MM.1S (cell line): ENCODE measurements at places on chromosomes 2 and 18.
A peak's percentile ranks its signal among the peaks of the same experiment; 100 is the strongest.

GRCh38 chr2:201926067-201926466 is 107.6 kb upstream of the FZD7 start:
- H3K4me1 ChIP-seq = peaks cover 6% of the 10 kb centered on the region; the same call in 1 of the 2 replicates
- H3K27ac ChIP-seq = no peak overlapping the region
- no peaks in the 10 kb centered on the region for H3K36me3 ChIP-seq
- DNase-seq = no peak

DNA sequence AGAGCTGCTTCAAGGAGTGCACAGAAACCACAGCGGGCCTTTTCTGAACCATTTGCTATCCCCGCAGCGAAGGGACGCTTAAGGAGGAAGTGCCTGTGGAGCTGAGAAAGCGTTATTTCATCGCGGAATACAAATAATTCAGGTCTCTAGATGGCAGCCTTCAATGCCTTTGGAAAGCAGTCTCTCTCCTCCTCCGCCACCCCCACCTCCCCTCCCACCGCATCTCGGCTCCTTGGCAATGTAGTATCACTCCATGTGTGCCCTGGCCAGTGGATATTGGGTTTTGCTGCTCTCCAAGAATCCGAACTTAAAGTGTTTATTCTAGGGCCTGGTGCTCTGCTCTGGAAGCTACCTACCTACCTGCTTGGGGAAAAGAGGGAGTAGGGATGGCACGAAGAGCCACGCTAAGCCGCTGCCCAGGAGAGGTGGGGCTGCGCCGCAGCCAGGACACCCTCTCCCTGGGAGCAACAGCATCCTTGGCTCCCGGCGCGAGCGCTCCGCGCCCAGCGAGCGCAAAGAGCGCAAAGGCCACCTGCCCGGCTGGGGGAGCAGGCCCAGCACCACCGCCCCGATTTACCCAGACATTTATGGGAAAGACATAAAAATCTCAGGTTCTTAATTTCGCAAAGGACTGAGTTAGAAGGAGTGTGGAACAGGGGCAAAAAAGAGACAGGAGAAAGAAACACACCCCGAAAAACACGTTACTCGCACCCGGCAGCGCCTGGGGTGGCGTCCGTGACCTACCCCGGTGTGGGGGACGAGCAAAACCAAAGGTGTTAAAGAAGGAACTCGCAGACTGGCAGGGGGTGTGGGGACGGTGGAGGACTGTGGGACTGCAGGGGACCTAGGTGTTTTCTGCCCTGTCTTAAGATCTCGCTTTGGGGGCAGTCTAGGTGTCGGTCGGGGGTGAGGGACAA is 1.0 kb downstream of the SPHKAP start:
- H3K36me3 ChIP-seq = no peaks in the 10 kb centered on the region
- H3K4me1 ChIP-seq = no peaks in the 10 kb centered on the region
- no peak for DNase-seq
- H3K27me3 ChIP-seq = no peaks in the 10 kb centered on the region

GRCh38 chr2:221911890-221912289 is 339.8 kb upstream of the EPHA4 start:
- no peak overlapping the region for H3K4me3 ChIP-seq
- H3K27ac ChIP-seq = no peak overlapping the region
- no peaks in the 10 kb centered on the region for H3K36me3 ChIP-seq

GRCh38 chr2:215880970-215881369 is 132.4 kb downstream of the MREG start:
- H3K27ac ChIP-seq = 0 out of 2 replicates have a peak overlapping the region, but pooled peaks have one; percentile 14
- H3K36me3 ChIP-seq = no peaks in the 10 kb centered on the region
- H3K27me3 ChIP-seq = no peaks in the 10 kb centered on the region
- H3K4me3 ChIP-seq = no peak overlapping the region
- peak; percentile 50 for DNase-seq
- peaks cover 29% of the 10 kb centered on the region for H3K4me1 ChIP-seq

GRCh38 chr18:63402246-63403162 is 19.8 kb downstream of the VPS4B start:
- peaks cover 9% of the 10 kb centered on the region; the same call in 1 of the 2 replicates for H3K36me3 ChIP-seq
- no peak for DNase-seq
- H3K27ac ChIP-seq = no peak overlapping the region
- no peaks in the 10 kb centered on the region for H3K4me1 ChIP-seq
- no peaks in the 10 kb centered on the region for H3K27me3 ChIP-seq
- no peak overlapping the region for H3K4me3 ChIP-seq

DNA sequence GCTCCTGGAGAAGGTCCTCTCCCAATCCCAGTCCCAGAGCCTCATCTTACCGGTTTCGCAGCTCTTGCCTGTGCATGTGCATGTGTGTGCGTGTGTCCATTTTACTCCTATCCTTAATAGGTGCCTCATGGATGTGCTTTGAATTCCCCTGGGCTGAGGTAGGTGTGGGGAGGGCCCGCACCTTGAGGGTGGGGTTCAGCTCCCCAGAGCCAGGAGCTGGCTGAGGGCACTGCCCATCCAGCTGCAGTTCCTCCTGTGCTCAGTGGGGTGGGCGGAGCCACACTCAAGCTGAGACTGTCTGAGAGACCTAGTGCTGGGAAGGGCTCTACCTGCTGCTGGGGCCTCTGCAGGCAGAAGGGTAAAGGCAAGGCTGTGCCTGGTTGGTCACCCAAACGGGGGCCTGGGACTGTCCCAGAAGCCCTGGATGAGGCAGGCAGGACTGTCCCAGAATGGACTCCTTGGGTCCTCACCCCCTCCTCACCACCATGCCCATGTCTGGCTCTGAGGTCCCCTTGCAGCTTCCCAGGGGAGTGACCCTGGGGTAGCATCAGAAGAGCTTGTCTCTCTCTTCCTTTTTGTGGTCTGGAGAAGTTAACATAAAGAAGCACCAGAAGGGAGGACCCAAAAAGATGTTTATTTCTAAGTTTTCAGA is 8.9 kb downstream of the GDF7 start:
- peak; percentile 86 for DNase-seq
- H3K36me3 ChIP-seq = no peaks in the 10 kb centered on the region
- H3K27me3 ChIP-seq = no peaks in the 10 kb centered on the region
- H3K4me1 ChIP-seq = peaks cover 53% of the 10 kb centered on the region
- H3K27ac ChIP-seq = peak overlapping the region; percentile 93
- H3K4me3 ChIP-seq = no peak overlapping the region

DNA sequence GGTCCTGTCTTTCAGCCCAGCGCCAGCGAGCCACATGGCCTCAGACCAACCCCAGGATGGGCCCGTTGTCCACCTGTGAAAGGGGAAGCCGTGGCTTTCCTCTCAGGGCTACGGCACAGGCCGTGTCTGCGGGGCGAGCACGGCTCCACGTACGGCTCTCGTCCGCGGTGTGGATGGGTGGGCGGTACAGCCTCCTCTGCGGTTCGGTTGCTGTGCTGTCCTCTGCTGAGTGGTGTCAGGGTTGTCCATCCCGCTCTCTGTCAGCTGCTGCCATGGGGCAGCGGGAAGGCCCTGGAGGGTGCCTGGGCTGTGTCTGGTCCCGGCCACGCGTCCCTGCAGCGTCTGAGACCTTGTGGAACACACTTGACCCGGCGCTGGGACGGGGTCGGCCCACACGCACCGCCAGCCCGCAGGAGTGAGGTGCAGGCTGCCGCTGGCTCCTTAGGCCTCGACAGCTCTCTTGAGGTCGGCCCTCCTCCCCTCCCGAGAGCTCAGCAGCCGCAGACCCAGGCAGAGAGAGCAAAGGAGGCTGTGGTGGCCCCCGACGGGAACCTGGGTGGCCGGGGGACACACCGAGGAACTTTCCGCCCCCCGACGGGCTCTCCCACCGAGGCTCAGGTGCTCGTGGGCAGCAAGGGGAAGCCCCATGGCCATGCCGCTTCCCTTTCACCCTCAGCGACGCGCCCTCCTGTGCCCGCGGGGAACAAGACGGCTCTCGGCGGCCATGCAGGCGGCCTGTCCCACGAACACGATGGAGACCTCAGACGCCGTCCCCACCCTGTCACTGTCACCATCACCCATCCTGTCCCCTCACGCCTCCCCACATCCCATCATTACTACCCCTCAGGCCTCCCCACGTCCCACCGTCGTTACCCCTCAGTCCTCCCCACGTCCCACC is 128.7 kb downstream of the NFATC1 start:
- no peak overlapping the region for H3K4me3 ChIP-seq
- H3K27me3 ChIP-seq = no peaks in the 10 kb centered on the region
- H3K36me3 ChIP-seq = no peaks in the 10 kb centered on the region
- H3K4me1 ChIP-seq = no peaks in the 10 kb centered on the region

- no peaks in the 10 kb centered on the region for H3K36me3 ChIP-seq
- no peaks in the 10 kb centered on the region for H3K4me1 ChIP-seq
These were observed 217.3 kb downstream of the CLIP4 start for GRCh38 chr2:29332540-29332939.

DNA sequence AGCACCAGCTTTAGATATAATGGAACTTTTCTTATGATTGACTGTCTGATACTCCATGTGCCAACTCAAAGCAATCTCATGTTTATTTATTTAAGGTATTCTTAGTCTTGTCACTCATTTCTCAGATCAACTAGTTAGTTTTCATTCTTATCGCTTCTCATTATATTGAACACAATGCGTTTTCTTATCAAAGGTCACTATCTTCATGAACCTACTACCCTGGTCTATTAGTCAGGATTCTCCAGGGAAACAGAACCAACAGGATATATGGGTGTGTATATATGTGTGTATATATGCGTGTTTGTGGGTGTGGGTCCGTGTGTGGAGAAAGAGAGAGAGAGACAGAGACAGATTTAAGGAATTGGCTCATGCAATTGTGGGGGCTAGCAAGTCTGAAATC is 619.9 kb downstream of the ZEB2 start:
- DNase-seq = no peak
- no peaks in the 10 kb centered on the region for H3K4me1 ChIP-seq
- no peak overlapping the region for H3K4me3 ChIP-seq

DNA sequence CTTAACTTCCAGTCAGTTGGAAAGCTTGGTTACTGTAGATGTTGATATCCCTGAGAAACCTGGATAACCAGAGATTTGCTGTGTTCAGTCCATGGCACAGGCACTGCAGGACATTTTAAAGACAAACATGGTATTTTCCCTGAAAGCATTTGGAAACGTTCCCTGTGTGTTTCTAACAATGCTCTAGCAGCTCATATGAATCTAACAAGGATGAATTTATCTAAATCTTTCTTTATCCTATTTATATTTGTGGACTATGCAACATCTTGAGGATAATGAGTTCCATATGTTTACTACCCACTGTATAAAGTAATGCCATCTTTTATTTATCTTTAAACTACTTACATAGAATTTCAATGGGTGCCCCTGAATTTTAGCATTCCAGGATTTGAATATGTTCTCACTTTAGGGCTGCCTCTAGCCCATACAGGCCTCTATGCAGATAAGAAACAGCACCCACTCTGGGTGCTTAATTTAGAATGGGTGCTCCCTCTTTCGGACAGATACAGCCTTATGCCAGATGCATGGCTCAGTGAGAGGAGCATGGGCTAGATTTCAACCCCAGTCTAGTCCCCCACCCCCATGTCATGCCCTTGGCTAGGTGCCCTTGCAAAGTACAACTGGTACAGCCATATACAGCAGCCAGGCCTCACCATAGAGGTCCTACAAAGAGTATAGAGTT is 50.6 kb upstream of the NEMP2 start:
- no peaks in the 10 kb centered on the region for H3K27me3 ChIP-seq
- H3K4me3 ChIP-seq = no peak overlapping the region
- H3K27ac ChIP-seq = no peak overlapping the region

GRCh38 chr2:105688946-105689345 is 55.8 kb upstream of the NCK2 start:
- no peak overlapping the region for H3K4me3 ChIP-seq
- H3K36me3 ChIP-seq = no peaks in the 10 kb centered on the region
- H3K4me1 ChIP-seq = peaks cover 22% of the 10 kb centered on the region
- H3K27me3 ChIP-seq = no peaks in the 10 kb centered on the region
- DNase-seq = no peak
- no peak overlapping the region for H3K27ac ChIP-seq

DNA sequence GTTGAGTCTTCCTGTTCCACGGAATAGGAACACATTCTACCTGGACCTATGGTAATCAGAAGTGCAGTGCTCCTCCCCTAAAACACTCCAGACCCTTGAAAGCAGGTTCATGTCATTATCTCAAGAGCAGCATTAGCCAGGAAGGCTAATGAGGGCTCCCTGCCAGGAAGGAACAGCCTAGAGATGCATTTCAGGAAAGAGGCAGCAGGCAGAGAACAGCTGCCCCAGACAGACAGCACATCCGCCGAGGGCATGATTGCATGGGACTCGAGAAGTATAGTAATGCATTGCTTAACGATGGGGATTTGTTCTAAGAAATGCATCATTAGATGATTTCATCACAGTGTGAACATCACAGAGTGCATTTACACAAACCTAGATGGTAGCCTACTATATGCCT is 171.5 kb downstream of the ALK start:
- H3K36me3 ChIP-seq = no peaks in the 10 kb centered on the region
- DNase-seq = no peak
- peaks cover 4% of the 10 kb centered on the region for H3K4me1 ChIP-seq
- no peak overlapping the region for H3K4me3 ChIP-seq
- no peaks in the 10 kb centered on the region for H3K27me3 ChIP-seq

GRCh38 chr2:74554820-74555531 is 456 bp downstream of the DOK1 start:
- 0 out of 2 replicates have a peak, but pooled peaks cover 2% of the 10 kb centered on the region for H3K36me3 ChIP-seq
- peak; percentile 61 for DNase-seq
- H3K27ac ChIP-seq = peak overlapping the region; percentile 53; the same call in 1 of the 2 replicates
- H3K27me3 ChIP-seq = peaks cover 9% of the 10 kb centered on the region

GRCh38 chr18:3508576-3509549 is 58.9 kb downstream of the TGIF1 start:
- DNase-seq = no peak
- no peaks in the 10 kb centered on the region for H3K27me3 ChIP-seq
- H3K36me3 ChIP-seq = no peaks in the 10 kb centered on the region
- H3K27ac ChIP-seq = no peak overlapping the region
- no peaks in the 10 kb centered on the region for H3K4me1 ChIP-seq

DNA sequence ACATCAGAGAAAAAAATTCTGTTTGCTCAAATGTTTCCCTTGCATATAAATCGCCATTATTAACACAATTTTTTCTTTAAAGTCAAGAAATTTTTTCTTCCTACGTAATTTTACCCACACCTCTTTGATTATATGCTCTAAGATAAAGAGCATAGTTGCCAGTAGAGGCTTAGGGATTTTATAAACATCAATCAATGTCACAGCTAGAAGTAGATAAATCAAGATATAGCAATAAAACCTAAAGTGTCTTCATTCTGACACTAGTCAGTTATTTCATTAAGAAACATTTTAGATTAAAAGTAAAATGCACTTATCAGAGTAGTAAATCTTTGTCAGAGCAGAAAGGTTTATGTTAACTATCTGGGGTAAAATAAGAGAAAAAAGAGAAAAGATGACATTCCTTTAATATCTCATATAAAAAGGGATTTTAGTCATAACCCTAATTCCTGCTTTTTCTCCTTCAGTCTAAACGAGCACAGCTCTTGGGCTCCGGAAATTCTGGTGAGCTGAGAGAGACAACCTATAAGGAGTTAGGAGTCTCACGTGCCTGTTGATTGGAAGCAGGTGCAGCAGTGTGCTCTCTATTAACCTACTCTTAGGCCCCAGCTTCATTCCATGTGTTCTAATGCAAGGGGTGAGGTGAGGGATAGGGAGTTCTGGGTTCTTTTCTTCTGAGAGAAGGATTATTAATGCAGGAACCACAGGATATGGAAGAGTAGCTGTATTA is 172.4 kb upstream of the GULP1 start:
- no peak for DNase-seq
- no peaks in the 10 kb centered on the region for H3K36me3 ChIP-seq
